ENCODE measurements at places on chromosomes 6 and 20.

- no peak for DNase-seq
These were observed 4.2 kb downstream of the ELOVL4 start for GRCh38 chr6:79943133-79943532.

DNA sequence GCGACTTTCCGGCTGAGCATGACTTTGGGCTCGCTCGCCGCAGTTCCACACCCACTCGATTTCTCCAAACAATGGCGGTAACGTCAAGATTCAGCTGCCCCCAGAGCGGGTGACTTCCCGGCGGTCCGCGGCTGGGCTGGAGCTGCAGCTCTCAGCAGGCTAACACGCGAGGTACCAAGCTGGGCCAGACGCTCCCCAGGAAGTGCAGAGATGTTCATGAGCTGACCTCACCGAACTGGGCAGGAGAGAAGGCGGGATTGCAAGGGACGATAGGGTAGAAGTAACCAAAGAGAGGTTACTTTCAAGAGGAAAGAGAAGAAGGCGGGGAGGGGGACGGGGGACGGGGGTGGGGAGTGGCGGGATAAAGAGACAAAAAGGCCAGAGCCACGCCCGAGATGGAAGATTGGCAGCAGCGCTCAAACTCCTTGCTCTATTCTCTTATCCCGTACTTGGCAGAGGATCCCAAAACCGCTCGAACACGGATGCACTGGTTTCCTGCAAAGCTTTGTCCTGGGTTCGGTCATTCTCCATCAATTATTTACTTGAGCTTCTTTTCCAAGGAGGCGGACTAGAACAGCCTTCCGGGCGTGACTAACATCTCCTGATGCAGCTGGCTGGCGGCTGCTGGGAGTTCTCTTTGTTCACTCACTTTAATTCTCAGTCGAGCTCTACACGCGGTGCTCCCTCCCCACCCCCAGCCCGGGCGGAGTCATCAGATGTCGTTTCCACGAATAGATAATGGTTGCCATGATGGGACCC, at the start of gene MTCL3:
MTCL3 (minus strand) TSS at position 626 of the 759 bp plus-strand sequence.
- peak; percentile 11 for DNase-seq

- DNase-seq: no peak
These were observed 1410.4 kb downstream of the EPHA7 start for GRCh38 chr6:92008757-92009502.

GRCh38 chr6:5095236-5095635, 10.1 kb downstream of the PPP1R3G start:
- no peak for DNase-seq

GRCh38 chr6:15405129-15406068, 159.5 kb downstream of the JARID2 start:
- no peak for DNase-seq

DNA sequence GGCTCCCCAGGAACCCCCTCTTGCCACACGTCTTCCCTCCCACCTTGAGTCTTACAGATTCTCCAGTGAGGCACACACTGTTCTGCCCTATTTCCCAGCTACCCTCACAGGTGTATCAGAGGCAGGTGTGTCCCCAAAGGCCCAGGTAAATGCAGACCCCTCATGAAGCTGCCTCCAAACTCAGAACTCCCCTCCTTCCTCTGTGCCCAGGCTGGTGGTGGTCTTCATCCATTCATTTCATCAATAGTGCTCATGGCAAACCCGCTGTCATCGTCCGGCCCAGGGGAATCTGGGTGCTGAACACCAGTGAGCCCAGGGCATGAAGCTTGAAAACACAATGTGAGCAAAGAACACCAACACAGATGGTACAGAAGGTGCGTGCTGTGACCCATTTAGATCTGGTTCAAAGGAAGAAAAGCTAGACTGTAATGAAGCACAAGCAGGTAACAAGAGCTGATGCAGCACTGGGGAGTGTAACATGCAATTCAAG, 213.1 kb downstream of the SYNDIG1 start:
- DNase-seq: no peak

DNA sequence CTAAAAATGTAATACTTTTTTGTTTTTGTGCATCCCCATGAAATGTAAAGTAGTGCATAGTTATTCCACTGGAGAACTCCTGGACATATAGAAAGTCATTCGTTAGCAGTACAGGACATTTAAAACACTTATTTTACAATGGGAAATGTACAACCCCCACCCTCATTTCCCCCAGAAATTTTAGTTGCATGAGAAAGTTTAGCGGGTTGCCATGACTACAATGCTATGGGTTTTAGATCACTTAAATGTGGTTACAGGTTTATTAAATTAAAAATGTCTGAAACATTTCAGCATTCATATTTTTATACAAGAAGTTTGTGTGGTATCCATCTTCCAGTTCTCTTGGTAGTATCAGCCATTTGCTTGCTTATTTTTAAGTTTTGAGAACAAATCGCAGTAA, 54.9 kb upstream of the TRAF3IP2 start:
- DNase-seq: no peak
